Umbilical cord (tissue), 2 donors: ENCODE measurements at places on chromosomes 7 and 10. TPM values are rescaled to one million over a fixed set of nuclear protein-coding genes. Genes with fewer than 3 reads are reported as not detected.

Gene RBP4
- 6.5 TPM for total RNA-seq

Gene ASB10
- not detected for total RNA-seq

Gene CFAP43
- 1.7 TPM for total RNA-seq

Gene MOSPD3
- total RNA-seq, result 7.2 TPM

Gene NME8
- not detected for total RNA-seq

Gene EVX1
- 1.7 TPM for total RNA-seq

Gene MEOX2
- 6.5 TPM for total RNA-seq

Gene NPM3
- 38.0 TPM for total RNA-seq

Gene LRMDA
- total RNA-seq, result 1.7 TPM
